CD4-positive, alpha-beta T cell treated with Interleukin-1 beta for 1 hour (primary cell): ENCODE measurements at places on chromosomes 3 and 15.

GRCh38 chr3:104214277-104214676, 1152.4 kb upstream of the ALCAM start:
- no peak for DNase-seq

DNA sequence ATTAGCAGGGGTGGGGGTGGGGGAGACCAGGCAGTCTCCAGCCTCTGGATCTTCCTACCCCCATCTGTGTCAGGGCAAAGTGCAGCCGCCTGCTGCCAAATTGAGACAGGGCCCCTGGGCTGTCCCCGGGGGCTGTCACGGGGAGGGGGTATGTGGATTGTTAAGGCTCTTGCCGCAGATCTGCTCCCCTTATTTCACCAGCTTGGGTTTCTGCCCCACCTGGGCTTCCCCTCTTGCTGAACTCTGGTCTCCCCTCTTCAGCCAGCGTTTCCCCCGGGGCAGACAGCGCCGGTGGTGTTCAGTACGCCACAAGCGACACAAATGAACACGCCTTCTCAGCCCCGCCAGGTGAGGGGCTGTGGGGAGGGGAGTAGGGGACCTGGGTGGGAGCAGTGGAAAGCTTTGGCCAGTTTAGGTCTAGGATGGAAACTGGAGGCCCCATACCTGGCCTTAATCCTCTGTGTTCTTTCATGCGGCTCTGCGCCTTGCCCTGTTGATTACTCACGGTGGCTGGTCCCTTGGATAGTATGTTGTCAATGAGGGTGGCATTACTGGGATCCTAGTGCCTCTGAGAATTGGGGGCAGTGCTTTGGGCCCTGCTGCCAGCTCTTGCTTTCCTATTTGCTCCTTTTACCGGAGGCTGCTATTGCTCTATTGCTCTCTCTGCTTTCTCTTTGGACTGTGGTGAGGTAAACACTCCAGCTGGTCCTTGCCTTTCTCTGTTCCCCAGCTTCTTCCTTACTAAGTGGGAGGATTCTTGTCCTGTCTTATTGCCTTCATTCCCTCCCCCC, 1.7 kb downstream of the EIF4G1 start:
- peak; percentile 33 for DNase-seq

DNA sequence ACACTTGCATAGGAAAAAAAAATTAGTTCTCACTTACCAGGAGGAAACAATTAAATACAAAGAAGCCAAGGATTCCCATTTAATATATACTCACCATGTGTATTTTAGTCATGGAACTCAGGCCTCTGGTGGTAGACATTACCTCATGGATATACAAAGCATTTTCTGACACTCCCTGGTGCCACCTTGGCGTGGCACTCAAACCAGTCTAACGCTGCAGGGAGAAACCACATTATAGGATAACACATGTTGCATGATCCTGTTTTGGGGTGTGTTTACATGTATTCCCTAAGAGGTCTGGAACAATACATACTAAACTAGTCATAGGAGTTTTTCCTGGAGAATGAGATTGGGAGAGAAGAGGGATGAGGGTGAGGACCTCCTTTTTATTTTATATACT, 5.9 kb upstream of the RTF1 start:
- no peak for DNase-seq

GRCh38 chr3:73707772-73708171, 83.0 kb upstream of the PDZRN3 start:
- DNase-seq, result no peak

DNA sequence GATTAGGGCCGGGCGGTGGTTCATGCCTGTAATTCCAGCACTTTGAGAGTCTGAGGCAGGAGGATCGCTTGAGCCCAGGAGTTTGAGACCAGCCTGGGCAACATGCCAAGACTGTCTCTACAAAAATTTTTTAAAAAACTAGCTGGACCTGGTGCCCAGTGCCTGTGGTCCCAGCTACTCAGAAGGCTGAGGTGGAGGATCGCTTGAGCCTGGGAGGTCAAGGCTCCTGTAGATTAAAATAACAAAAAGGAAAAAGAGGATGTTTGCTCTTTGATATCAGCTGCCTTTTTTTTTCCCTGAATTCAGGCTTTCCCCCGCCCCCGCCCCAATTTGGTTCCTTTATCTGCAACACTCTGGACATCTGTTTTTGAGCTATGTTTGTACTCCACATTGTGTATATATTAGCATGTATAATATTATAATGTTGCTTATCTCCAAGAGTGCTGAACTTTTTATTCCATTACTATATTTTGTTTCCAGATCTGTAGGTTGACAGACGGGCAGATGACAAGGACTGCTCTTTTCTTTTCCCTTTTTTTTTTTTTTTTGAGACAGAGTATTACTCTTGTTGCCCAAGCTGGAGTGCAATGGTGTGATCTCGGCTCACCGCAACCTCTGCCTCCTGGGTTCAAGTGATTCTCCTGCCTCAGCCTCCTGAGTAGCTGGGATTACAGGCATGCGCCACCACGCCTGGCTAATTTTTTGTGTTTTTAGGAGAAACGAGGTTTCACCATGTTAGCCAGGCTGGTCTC, 4.6 kb downstream of the SNAP23 start:
- DNase-seq, result no peak
